ENCODE measurements at places on chromosomes 3 and 15. TPM values are rescaled to one million over a fixed set of nuclear protein-coding genes. Genes with fewer than 3 reads are reported as not detected.

Gene LDHAL6B
- not detected for total RNA-seq

Gene SSUH2
- total RNA-seq: 5.3 TPM

Gene BCL6
- 3.1 TPM for total RNA-seq

Gene DNAJB11
- total RNA-seq: 86.7 TPM

Gene UMPS
- total RNA-seq: 53.9 TPM

- DNase-seq: no peak
These were observed 45.7 kb downstream of the TCF12 start for GRCh38 chr15:56964182-56964581.

DNA sequence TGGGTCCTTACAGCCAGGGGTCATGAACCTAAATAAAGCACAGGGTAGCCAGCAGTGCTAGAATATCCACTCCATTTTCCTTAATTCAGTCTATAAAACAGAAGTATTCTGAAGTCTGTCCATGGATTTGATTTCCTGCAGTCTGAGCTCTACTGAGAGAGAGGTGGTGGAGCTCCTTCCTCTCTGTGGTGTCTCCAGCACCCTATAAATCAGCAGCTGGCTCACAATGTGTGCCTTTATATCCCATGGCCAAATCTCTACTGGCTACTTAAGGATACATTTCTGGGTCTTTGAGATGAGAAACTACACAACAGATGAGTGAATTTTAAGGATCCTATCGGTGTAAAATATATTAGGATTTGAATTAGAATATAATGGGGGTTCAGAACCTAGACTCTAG lies 339.9 kb upstream of the RBMS3 start:
- no peak for DNase-seq

GRCh38 chr15:101600035-101600434 lies 52.1 kb downstream of the TM2D3 start:
- no peak for DNase-seq

GRCh38 chr15:50543556-50543955 lies 2.9 kb downstream of the USP50 start:
- DNase-seq: no peak

DNA sequence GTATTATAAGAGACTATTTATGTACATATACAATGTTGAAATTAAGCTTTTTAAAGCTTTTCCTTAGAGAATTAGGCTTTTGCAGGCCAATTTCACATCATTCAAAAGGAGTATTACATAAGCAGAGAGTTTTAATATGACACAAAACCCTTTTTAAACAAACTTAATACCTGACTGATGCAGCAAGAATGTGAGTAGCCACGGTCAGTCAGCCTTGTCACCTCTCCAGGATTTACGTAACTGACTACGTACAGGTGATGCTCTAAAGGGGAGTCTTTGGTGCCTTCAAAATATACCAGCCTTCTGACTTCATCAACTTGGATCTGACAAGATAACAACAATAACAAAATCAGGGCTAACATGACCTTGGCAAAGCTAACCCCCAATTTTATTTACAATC lies 44.2 kb upstream of the IGDCC4 start:
- no peak for DNase-seq

DNA sequence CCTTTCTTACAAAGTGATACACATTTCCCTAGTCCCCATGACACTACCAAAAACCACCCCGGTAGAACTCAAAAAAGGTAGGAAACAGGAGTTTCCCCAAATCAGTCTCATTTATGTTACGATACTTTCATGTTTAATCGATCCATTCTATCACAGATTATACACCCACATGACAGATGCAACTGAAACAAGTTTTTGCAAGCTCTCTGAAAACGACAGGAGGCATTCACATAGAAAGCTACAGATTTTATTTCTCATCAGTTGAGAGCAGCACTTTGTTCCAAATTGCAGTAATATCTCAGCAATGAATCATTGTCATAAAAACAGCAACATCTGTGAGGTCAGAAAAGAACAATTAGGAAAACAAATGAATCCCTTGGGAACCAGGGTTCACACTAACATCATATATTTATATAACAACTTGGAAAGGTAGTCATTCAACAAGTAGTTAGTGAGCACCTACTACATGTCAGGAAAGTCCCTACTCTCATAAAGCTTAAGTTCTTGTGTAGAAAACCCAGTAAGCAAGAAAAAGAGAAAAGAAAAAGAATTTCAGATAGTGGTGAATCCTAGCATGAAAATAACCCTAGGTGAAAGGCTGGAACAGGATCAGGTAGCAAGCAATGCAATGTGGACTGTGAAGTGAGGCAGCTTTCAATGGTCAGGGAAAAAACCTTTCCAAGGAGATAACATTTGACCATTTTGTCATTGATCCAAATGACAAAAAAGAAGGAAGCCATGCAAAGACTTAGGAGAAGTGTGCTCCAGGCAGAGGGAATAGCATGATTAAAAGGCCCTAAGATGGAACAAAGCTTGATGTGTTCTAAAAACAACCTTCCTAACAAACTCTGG lies 8.3 kb downstream of the PLD1 start:
- DNase-seq: no peak

GRCh38 chr3:77412021-77412438 lies 372.1 kb downstream of the ROBO2 start:
- no peak for DNase-seq

DNA sequence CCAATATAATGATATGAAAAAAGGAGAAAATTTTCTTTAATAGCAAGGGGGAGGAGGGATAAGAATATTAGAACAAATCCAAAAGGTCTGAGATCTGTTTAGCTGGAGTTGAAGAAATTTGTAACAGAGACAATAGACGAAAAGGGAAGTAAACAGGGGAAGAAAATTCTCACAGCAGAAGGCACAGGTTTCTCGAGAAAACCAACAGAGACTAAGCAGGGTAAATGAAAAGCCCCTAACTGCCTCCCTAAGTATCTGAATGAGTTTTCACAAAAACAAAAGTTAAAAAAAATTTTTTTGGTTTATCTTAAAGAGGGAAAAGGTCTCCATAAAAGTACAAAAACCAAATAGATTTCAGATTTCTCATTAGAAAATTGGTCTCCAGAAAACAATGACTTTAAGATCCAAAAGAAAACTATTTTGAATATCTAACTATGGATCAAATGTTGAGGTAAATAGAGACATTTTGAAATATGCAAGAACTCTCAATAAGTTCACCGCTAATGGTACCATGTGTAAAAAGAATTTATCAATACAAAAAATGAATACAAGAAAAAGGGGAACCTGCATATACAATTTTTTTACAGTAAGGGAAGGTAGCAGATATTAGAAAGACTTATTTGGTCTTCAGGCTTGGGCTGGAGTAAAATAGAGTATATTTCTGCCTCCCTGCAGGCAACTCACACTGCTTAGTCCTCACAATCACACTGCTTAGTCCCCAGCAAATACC lies 23.9 kb upstream of the NEK10 start:
- no peak for DNase-seq

GRCh38 chr3:120052677-120053076 lies 41.6 kb downstream of the GSK3B start:
- no peak for DNase-seq

GRCh38 chr15:22224241-22224671 lies 143.9 kb downstream of the OR4M2 start:
- DNase-seq: no peak

- DNase-seq: no peak
These were observed 137.7 kb upstream of the RASGRP1 start for GRCh38 chr15:38702178-38702912.

Data from endodermal cell (in vitro differentiated cells).